ENCODE measurements at places on chromosomes 13 and 19.

GRCh38 chr13:27672025-27672424, 50.3 kb downstream of the POLR1D start:
- DNase-seq, result no peak

DNA sequence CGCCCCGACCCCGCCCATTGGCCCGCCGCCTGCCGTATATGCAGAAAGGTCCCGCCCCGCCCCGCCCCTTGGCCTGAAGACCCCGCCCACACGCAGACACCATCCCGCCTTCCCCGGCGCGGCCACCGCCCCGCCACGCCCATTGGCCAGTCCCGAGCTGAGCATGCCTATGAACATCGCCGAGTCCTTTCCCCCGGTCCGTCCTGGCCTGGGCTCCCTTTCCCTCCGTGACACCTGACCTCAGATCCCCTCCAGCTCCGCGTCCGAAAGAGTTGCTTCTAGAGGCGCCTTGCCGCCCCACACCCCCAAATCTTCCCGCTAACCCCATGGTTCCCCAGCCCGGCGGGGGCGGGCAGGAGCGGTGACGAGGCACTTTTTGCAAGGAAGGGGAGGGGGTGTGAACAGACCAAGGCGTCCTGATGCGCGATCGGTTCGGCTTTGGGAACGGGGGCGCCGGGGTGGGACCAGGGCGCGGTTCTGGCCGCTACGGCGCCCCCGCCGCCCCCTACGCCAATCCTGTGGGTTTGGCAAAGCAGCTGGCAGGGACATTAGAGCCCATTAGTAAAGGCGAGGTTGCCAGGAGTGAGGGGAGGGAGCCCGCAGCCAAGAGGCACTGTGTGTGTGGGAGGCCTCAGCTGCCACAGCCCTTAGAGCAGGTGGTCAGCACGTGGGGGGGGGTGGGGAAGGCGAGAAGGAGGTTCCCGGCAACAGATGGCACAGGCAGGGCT, 406 bp upstream of the NUMBL start:
- peak; percentile 83 for DNase-seq

GRCh38 chr13:38017320-38017719, 147.7 kb upstream of the TRPC4 start:
- DNase-seq, result no peak

- DNase-seq, result no peak
Observed at GRCh38 chr13:66559093-66559492, 671.0 kb downstream of the PCDH9 start.

DNA sequence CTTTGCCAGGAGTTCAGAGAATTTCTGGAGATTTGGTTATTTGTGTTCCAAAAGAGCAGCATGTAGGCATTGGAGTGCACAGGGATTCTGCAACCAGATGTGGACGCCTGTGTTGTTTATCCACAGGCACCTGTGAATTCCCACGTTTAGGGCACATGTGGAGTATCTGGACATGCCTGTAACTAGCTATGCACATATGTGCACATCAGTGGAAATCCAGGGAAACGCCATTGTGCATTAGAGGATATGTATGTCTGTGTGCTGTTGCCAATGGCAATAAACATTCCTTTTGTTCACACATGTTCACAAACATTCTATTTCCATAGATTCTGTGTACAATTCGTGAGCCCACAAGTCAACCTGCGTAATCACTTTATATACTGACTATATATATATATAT, 34.7 kb downstream of the OLFM2 start:
- no peak for DNase-seq

GRCh38 chr13:85597790-85598500, 201.3 kb downstream of the SLITRK6 start:
- DNase-seq, result no peak

DNA sequence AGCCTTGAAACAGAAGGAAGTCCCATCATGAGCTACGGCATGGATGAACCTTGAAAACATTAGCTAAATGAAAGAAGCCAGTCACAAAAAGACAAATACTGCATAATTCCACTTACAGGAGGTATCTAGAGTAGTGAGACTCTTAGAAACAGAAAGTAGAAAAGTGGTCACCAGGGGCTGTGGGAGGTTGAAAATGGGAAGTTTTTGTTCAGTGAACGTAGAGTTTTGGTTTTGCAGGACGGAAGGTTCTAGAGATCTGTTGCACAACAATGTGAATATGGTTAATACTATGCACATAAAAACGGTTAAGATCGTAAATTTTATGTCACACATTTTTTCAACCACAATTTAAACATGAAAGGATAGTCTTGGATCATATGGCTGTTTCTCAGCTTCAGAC, 11.9 kb upstream of the SLC10A2 start:
- no peak for DNase-seq

- no peak for DNase-seq
Observed at GRCh38 chr13:77480066-77480465, 55.4 kb upstream of the SCEL start.

DNA sequence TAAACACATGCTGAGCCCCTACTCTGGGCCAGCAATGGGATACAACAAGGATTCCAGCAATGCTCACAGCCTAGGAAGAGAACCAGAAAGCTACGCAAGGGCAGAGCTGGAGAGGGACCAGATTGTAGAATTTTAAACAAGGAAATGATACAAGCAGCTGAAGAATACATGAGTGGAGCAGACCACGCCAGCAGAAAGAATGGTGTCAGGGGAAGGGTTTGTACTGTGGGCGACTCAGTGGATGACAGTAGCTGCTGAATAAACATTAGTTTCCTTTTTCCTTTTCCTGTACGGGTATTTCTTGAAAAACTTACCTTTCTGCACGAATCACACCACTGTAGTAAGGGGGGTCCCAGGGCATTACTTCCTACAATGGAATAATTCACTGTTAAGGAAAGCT, 30.7 kb downstream of the MIPEP start:
- no peak for DNase-seq

GRCh38 chr19:10043286-10043927, 30.1 kb downstream of the RDH8 start:
- no peak for DNase-seq

DNA sequence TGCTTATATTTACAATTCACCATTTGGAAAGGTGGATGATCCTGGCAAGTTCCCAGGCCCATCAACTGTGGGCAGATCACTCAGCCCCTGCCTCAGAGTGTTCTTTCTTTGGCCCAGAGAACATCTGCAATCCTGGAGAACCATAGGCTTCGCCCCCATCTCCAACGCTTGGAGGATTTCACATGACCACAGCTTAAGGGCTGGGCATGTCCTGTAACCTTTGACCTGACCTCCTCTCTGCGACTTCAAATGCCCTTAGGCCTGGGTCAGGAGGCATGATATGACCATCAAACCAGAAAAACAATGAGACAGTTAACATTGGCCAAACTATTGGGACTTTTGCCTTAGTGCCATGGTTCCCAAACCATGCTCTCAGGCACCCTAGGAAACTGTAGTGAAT, 7.2 kb upstream of the MBNL2 start:
- DNase-seq, result no peak

DNA sequence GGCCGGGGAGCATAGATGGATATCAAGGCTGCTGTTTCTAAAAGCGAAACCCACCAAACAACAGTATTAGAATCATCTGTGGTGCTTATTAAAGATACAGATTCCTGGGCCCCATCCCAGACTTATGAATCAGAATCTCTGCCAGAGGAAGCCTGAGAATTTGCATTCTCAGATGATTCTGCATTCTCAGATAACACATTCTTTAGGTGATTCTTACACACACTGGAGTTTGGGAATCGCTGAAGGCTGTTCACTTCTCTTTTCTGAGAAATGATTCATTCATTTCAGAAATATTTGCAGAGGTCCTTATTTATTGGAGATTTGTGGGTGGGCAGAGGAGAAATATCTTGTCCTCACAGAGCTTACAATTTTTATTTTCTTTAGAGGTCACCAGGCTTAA, 24.4 kb downstream of the ALOX5AP start:
- DNase-seq, result no peak

DNA sequence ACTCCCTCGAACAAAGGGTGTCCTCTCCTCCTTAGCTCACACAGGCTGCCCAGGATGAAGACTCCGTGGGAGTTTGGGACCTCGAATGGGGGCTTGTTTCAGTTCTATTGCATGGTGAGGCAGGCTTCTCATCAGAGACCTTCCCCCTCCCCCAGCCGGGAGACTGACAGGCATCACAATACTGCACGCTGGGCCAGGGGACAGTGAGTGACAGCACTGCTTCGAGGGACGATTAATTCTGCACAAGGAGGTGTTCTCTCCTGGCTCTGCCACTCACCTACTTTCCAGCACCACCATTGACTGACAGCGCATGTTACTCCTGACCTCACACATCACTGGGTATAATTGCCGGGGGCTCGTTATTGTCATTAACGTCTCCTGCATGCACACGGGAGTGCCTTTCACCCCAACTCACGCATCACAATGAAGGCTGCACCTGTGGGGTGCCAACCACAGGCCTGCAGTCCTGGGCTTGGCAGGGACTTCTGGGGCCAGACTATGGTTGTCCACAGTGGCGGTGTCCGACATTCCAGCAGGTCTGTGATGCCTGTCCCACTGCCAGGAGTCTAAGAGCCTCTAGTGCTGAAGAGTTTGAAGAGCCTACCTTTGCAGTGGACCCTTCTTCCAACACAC, 412.2 kb upstream of the TSHZ3 start:
- no peak for DNase-seq

GRCh38 chr13:76903544-76904162, 17.4 kb upstream of the KCTD12 start:
- no peak for DNase-seq

- DNase-seq, result no peak
Observed at GRCh38 chr13:98959291-98959690, 18.6 kb downstream of the DOCK9 start.
